ENCODE measurements at places on chromosomes 5 and 9.

DNA sequence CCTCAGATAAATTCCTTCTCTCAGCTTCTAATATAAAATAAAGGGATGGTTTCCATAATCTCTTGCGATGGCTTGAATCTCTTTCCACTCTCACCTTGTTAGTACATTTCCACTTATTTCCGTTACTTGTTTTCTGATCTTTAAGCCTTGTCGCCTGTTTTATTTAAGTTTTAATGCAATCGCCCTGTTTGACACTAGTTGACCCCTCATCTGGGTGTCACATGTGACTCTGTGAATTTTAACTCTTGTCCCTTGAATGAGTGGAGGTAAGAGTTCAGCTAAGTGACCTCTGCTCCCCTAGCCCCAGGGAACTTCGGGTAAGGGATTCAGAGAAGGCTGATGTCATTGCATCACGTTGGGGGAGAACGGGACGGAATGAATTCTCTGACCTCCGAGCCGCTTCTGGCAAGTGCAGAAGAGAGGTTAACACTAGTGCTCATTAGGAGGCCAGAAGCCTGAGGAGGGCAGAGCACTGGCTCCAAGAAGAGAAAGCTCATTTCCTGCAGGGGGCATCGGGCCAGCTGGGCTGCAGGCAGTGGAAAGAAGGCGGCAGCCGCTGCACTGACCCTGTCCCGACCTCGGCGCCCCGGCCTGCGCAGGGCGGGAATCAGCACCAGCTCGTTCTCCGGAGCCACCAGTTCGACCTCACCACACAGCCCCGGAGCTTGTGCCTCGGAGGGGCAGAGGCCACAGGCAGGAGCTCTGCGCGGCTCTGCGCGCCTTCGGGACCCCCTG, 569 bp downstream of the HINT2 start:
- peak; percentile 52 for DNase-seq

DNA sequence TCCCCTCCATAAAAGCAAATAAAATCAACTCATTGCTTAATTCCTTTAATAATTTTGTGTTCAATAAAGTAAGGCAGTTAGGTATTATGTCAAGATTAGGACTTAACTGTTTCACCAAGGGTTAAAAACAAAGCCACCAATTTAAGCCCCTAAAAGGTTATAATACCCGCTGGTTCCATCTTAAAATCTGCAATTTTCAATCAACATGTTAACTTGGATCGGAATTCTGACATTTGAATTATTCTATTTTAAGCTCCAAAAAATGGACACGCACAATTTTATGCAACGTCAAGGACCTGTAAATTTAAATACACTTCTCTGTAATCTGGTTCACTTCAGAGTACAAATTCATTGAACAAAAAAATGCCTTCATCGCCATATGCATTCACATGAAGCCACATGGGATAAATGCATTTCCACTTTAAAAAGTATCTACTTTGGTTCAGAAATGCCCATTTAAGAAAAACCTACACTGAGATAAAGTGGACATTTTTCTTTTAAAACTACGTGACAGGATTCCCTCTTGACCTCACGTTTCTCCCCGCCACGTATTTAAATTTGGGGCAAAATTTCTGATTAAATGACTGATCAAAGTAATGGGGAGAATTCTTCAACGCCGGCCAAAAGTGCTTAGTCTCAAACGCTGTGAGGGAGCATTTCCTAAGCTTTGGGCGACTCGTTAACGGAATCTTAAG, 721 bp downstream of the GIN1 start:
- no peak for DNase-seq

DNA sequence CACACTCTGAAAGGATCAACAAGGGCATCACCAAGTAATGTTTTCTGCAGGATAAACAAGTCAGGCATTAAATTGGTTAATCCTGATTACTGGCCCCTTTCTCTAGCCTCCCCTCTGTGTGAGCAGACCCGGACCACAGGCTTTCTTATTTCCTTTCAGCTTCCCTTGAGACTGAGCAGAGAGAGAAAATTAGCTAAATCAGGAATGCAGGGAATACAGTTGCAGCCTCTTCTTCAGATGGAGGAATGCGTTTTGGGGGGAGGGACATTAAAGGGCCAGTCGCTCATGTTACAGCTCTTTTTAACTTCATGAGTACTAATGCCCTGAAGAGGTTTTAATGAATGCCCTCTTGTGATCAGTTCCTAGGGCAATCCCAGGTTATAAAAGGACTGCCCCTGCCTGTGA, 19.8 kb downstream of the PCDHAC2 start:
- no peak for DNase-seq

DNA sequence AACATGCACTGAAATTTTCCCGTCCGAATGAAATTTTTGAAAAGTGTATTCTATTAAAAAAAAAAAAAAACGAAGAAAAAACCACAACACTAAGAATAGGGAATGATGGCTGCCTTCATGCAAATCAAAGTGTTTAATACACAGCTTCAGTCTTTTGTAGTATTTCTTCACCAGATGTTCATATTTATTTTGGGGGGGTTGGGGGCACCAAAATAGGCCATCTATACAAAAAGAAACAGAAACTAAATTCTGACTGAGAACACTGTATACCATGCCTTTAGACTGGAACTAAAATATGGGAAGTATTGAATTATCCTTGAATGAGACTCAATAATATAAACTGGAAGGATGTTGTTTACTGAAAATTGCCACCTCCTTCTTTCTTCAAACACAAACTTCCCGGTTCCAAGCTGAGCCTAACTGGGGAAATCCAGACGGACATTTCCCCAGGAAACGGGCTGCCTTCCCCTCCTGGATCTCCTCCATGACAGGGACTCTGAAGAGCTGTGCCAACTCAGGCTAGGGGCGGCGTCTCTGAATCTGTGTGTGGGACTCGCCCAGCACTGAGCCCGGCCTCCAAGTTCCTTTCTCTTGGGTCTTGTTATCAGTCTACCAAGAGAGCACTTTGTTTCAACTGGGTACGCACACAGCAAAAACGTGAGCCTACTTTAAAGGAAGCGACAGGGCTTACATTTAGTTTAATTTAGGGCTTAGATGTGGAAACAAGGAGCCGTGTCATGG, 511.3 kb upstream of the ADAMTS16 start:
- DNase-seq: no peak

DNA sequence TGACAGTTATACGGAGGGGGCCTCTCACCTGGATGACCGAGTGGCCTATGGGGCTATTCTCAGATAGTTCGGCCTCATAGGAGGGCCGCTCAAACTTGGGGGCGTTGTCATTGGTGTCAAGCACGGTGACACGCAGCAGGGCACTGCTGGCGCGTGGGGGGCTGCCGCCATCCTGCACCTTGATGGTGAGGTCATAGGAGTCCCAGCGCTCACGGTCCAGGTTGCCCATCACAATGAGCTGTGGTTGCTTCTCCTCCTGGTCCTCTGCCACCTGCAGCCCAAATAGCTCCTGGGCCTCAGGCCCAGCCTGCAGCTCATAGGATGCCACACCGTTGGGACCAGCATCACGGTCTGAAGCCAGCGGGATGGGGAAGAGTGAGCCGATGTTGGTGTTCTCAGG, 9.7 kb downstream of the PCDH1 start:
- no peak for DNase-seq

- no peak for DNase-seq
Measured at GRCh38 chr5:75612901-75613300, 1.6 kb downstream of the ANKDD1B start.

DNA sequence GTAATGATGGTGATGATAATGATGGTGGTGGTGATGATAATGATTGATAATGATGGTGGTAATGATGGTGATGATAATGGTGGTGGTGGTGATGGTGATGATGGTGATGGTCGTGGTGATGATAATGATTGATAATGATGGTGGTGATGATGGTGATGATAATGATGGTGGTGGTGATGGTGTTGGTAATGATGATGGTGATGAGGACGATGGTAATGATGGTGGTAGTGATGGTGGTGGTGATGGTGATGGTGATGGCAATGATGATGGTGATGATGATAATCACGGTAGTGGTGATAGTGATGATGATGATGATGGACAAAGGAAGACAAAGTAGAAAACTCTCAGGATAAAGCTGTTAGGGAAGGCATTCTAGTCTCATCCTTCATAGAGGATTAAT, 310.5 kb downstream of the MSX2 start:
- no peak for DNase-seq

DNA sequence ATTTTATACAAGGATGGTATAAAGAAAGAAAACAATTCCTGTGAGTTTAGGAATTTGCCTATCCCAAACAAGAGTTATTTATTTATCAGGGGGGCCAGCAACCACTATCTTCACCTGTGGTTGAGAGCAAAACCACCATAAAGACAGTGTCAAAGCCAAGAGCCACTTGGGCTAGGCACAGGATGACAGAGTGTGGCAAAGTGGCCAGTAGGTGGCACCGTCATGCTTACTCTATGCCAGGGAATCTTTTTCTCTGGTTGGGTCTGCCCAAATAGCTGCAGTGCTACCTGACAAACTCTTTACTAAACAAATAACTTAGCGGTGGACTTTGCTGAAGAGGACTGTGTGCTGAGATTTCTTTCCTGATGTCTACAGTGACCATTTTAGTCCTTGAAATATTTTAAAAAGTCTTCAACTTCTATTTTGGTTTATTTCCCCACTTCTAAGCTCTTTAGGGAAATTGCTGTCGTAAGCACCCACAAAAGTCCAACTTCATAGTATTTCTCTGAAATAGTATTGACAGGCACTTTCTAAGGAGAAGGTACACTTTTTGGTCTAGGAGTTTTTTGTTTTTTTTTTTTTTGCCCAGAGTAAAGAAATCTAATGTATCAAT, 285.0 kb downstream of the RFX3 start:
- DNase-seq: peak; percentile 61
